ENCODE measurements at places on chromosomes 6 and 20.
A peak's percentile ranks its signal among the peaks of the same experiment; 100 is the strongest.

DNA sequence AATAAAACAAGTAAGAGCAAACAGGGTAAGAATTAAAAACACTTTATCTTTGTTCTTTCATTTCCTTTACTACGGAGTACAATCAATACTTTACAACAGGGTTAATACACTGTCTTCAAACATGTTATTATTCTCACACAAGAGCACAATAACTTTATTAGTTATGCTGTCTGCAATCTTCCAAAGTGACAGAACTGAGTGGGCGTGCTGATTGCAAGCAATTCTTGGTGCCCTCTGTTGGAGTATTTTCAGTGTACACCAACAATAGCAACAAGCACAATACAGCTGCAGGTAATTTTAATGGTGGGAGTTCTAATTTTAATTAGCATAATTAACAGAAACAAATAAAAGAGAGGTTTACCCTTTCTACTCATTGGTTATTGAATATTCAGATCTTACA is 33.9 kb upstream of the PTPRK start:
- no peak for DNase-seq

- DNase-seq = no peak
These were observed 520.8 kb upstream of the RNF217 start for GRCh38 chr6:124441450-124441849.

GRCh38 chr6:166578536-166579236 is 7.8 kb downstream of the RAMACL start:
- DNase-seq = no peak

DNA sequence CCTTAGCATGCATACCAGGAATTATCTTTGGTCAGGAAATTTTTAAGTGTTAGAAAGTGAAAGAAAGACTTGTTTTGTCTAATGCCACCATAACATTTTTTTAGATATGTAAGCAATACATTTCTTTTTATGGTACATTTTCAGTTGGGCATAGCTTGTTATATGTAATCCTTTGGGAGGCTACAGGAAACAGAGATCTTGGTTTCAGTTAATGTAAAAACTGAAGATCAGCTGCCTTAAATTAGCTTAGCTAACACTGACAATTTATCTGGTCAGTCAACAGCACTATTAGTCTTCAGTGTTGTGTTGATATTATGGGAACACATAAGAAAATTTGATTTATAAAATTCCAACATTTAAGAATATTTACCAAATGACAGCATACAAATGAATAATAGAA is 78.6 kb upstream of the SMIM8 start:
- DNase-seq = no peak

- DNase-seq = peak; percentile 79
These were observed 829.3 kb upstream of the CITED2 start for GRCh38 chr6:140203661-140204147.

DNA sequence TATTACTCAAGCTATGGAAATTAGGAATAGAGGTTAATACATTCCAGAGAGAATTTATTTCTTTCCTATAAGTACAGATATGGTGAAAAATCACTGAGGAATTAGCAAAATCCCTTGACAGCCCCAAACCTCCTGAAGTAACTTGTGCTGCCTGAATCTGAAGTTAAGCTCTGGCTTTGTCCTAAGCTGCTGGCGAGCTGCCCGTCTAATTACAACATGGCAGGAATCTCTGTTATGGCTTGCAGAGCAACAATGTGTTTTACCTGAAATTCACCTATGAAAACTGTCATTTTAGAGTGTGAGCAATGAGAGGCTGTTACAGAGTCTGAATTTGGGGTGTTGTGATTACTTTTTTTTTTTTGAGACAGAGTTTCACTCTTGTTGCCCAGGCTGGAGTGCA is 22.5 kb upstream of the IYD start:
- DNase-seq = no peak

DNA sequence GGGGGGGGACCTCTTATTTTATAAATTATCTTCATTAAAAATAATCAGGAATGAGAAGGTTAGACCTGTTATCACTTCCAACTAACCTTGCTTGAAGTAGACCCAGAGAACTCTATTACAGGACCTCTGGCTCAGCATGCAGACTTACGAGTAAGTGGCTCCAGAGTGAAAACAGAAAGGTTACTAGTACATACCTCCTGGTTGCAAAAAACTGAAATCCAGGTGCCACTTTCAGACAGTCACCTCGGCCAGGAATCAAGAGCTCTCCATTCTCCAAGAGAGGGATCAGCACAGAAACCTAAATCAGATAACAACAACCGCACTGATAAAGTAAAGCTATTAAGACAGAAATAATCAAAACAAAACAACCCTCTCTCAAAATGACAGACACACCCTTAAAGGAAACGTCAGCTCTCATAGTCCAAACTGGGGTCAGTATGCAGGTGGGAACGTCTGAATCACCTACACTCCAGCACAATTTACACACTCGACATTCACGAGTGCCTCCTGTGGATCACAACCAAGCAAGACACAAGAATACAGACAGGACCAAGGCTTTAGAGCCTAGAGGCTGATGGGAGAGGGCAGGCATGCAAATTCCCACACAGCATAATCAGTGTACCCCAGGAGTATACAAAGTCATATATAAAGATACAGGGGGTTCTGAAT is 31.8 kb downstream of the MDN1 start:
- no peak for DNase-seq

GRCh38 chr6:45507186-45507585 is 129.5 kb upstream of the SUPT3H start:
- DNase-seq = peak; percentile 13

- peak; percentile 84 for DNase-seq
These were observed 313.7 kb upstream of the TBX18 start for GRCh38 chr6:85078058-85078457.

GRCh38 chr6:127497410-127497809 is 21.7 kb downstream of the MTCL3 start:
- DNase-seq = no peak

DNA sequence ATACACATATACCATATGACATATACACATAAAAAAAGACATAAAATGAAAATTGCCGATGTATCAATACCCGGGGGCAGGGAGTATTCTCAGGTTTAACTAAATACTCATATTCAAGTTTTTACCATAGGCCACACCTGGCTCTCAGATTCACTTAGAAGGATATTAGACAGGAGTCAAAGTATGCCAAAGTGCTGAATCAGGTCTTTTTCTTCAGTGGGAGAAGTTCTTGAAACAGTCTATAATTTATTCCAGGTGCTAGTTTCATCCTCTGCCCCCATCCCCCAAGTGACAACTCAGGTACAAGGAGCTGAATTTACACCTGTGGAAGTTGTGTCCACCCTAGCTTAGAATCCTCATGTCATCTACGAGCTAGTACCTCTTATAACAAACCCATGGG is 8.5 kb upstream of the HLA-DRA start:
- no peak for DNase-seq

DNA sequence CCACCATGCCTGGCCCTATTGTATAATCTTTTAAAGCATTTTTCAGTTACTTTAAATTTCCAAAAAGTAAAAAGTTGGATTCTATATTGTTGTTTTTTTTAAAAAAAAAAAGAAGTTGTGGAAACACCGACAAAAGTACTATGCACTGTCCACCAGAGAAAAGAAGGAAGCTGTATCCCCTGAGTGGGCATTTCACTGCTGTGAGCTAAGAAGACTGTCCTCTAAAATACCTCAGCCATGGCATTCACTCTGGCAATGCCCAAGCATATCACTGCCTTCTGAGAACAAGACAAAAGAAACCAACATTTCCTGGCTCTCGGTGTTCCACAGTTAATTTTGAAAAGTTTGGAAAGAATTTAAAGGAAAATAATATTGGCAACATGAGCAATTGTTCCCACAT is 117.8 kb downstream of the IPCEF1 start:
- no peak for DNase-seq

DNA sequence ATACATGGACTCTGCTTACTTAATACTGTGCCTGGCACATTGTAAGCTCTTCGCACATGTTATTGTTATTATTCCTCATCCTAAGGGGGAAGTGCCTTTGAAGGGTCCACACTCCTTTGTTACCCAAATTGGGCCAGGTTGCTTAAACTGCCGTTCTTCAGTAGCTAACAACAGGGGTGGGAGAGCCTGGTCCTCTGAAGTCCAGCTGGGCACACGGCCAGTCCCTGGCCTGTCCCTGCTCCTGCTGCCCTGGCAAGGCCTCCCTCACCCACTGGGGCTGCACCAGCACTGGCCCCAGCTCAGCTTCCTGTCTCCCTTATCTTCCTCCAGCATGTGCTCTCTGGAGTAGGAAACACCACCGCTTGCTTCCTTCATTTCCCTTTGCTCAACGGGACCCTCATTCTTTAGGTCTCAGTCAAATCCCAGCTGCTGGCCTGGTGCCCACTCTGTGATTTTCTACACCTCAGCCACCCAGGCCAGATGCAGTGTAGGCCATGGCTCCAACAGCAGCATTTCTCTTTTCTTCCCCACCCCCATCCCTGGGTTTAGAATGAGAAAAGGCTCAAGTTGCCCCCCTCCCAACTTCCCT is 5.5 kb upstream of the PROCR start:
- DNase-seq = no peak

DNA sequence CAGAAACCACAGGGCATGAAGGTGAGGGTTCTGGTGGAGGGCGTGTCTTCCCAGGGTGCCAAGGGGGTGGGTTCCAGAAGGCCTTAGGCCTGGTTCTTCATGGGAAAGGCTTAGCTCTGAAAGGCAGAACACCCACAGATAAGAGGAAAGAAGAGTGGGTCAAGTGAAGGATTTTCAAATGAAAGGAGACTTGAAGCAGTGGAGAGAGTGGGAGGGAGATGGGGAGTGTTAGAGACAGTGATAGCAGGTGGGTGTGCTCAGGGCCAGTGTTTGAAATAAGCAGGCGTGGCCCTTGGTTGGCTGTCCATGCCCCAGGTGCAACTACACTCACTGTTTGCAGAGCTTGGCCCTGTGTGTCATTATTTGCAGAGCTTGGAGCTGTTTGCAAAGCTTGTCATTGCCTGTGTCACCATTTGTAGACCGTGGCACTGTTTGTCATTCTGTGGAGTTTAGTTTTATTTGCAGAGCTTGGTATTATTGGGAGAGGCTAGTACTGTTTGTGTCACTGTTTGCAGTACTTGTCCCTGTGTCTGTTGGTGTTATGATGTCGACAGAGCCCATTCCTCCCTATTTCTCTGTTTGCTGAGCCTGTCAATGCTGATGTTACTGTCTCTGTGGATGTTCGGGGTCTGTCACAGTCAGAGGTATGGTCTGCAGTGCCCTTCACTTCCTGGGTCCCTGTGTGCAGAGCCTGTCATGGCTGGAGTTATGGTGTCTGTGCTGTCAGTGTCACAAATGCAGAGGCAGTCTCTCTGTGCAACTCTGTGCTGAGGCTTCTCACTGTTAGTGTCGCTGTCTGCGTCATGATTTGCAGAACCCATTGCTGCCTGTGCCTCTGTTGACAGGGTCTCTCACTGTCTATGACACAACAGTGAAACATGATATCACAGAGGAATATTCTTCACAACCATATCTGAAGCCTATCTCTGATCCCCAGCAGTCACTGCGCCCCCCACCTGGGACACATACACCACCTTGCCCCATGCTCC is 127.7 kb upstream of the LRFN2 start:
- no peak for DNase-seq

GRCh38 chr6:167734662-167735083 is 92.0 kb upstream of the AFDN start:
- DNase-seq = no peak

GRCh38 chr6:125169058-125169457 is 15.5 kb downstream of the TPD52L1 start:
- peak; percentile 50 for DNase-seq

GRCh38 chr6:96610019-96610418 is 47.1 kb downstream of the FHL5 start:
- DNase-seq = no peak

- DNase-seq = no peak
These were observed 3.3 kb downstream of the SUN5 start for GRCh38 chr20:33000802-33001466.

DNA sequence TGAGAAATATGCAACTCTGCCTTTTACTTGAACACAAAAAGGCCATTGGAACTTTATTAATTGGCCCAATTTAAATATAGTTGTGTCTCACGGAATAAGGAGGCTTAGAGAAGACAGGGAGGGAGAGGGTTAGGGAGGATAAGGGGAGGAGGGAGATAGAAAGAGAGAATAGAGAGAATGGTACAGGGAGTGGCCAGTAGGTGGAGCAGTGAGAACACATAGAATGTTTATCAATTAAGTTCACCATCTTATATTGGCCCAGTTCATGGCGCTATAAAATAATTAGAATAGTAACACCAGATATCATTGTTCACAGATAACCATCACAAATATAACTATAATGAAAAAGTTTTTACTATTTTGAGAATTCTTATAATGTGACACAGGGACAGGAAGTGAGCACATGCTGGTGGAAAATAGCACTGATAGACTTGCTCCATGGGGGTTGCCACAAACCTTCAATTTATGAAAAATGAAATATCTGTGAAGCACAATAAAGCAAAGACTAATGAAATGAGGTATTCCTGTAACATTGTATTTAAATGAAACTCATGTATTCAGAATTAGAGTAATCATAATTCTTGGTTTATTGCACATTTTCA is 374.1 kb upstream of the MANEA start:
- peak; percentile 45 for DNase-seq

- peak; percentile 62 for DNase-seq
These were observed 214.5 kb upstream of the ZNF184 start for GRCh38 chr6:27687154-27688013.

DNA sequence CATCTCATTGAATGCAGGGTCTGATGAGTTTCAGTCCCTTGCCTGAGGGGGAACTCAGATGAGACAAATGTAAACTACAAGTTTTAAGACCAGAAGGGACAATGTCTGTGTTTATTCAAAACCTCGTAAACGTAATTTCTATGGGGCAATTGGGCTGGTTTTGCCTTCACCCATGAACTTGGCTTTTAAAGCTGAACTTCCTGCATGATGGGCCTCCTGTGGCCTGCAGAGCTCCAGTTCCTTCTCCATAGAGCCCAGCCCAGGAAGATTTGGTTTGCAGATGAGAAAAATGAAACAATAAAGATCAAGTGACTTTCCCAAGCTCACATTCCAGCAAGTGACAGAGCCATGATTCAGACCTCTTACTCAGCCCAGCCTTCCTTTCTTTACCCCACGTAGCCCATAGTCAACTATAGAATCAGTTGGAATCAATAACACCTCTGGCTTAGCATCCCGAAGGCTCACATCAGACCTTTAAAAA is 612.3 kb downstream of the UTRN start:
- peak; percentile 87 for DNase-seq

- no peak for DNase-seq
These were observed 19.1 kb downstream of the SIRPB1 start for GRCh38 chr20:1600736-1601135.

DNA sequence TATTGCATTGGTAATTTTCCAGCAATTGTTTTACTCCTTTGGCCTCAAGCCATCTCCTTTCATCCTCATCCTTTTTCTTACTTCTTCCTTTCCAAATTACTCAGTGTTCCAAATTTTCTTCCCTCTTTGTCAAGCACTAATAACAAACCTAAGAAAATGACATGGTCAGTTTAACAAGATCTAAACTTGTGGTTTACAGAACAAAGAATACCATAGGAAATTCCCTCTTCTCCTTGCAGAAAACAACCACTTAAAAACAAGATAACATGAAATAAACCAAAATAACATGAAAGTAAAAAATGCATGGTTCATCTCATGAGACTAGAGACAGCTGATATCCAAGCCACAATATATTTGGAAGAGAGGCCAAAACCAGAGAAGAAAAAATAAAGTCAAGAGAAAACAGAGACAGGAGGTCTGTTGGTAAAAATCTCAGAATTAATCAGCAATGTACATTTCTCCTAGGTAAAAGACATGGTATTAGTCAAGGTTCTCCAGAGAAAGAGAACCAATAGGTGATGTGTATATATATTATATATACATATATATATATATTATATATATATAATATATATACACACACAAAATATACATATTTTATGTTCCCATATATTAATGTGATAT is 51.0 kb upstream of the SENP6 start:
- DNase-seq = no peak

Measured in IMR-90 (cell line).